ENCODE measurements at places on chromosomes 3 and 15.

- no peak for DNase-seq
Measured at GRCh38 chr15:22237891-22238275, 157.6 kb downstream of the OR4M2 start.

GRCh38 chr3:107794664-107795443, 272.1 kb downstream of the BBX start:
- DNase-seq: no peak

- no peak for DNase-seq
Measured at GRCh38 chr3:86771741-86772512, 219.0 kb downstream of the VGLL3 start.

DNA sequence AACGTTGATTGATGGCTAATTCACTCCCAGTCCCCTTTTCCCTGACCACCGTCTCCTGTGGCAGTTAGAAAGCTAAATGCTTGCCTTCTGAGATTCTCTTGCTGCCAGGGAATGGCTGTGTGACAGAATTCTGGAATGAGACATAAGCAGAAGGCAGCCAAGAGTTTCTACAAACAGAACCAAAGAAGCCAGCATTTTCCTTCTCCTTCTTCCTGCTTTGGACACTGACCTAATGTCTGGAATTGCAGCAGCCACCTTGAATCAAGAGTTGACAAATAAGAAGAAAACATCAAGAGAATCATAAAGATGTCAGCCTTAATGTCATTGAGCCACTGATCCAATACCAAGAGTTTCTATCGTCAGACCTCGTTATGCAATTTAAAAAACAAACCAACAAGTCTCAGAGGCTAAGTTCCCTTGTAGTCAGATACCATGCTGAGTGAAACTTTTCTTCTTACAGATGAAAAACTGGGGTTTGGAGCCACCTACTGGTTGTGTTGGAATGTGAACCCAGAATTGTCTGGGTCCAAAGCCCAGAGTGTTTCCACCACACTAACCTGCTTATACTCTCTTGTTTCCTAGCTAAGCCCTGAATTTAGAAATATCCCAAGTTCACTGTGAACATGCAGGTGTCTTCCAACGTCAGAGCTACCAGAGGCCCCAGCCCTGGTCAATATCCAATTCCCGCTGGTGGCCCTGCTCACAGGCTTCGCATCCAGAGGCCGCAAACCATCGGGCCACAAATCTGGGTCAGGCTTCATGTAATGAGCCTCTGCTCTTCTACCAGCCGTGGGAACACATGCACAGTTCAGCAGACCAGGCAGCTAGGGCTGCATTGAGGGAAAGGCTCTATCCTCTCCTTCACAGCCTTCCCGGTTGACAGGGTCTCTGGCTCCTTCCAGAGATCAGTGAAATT, 42.5 kb downstream of the MCF2L2 start:
- no peak for DNase-seq

DNA sequence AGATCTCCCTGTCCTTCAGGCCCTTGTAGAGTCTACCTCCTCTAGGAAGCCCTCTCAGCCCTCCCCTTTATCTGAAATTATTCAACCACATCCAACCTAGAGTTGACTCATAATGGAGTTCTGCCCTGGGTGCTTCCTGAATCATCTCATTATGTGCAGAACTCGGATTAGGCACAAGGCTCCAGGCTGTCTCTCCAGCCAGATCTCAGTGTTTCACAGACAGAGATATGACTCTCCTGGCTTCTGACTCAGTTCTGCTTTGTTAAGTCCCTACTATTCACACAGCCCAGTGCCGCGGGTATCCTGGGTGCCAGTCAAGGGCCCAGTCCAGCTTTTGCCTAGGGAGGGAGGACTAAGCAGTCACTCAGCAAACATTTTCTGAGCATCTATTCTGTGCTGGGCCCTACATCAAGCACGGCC, 9.3 kb downstream of the STRA6 start:
- no peak for DNase-seq

DNA sequence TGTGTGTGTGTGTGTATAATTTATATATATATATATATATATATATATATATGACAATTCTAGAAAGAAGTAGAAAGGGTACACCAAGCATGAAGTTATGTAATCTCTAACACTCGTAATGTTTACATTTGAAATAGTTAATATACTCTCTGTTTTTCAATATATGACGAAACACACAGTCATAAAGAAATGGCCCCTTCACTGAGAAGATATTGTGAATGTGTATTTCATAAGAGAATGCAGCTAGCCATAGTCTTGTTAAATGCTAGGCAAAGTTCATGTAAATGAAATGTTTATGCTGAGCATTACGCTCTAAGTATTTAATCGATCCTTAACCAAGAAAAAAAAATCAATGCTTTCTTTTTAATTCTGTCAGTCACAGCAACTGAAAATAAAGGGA, 154.7 kb upstream of the TSPAN3 start:
- no peak for DNase-seq

DNA sequence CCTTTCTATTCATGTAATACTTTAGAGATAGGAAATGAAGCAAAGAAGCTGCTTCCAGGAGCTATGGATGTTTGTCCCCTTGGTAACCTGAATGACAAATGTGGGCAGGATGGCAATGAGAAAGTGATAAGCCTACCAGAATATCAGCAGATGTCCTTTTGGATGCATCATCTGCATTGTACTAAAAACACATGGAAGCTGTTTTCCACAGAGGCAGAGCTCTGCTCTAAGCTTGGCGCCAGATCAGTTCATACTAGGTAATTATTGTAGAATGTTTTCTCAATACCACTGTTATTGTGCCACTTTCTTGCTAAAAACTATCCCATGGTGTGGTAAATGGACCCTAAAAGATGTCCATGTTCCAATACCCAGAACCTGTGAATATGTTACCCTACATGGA, 100.2 kb downstream of the DTWD1 start:
- no peak for DNase-seq

All from mesothelial cell of epicardium (in vitro differentiated cells).